Uterus (tissue), 4 donors: ENCODE measurements at places on chromosomes 5 and 9. TPM values are rescaled to one million over a fixed set of nuclear protein-coding genes. Genes with fewer than 3 reads are reported as not detected.

NIPAL4 gene
- total RNA-seq, result not detected

TEK gene
- total RNA-seq, result 38.2 TPM

HNRNPA0 gene
- total RNA-seq, result 35.6 TPM

CDKN2B-AS1 gene
- not detected for total RNA-seq

ERAP2 gene
- 20.3 TPM for total RNA-seq

HK3 gene
- 6.9 TPM for total RNA-seq

ANKRD31 gene
- total RNA-seq, result not detected

DENND4C gene
- total RNA-seq, result 157 TPM

SMIM33 gene
- not detected for total RNA-seq

ACSL6 gene
- 0.18 TPM for total RNA-seq

IL4 gene
- not detected for total RNA-seq

GTF2H2 gene
- total RNA-seq, result 44.4 TPM

PDLIM7 gene
- 543 TPM for total RNA-seq

SUSD3 gene
- total RNA-seq, result 13.8 TPM

GABRP gene
- not detected for total RNA-seq

STING1 gene
- total RNA-seq, result 90.1 TPM

FABP6 gene
- total RNA-seq, result 0.59 TPM

GRCh38 chr9:94885854-94886447, 159.5 kb downstream of the AOPEP start:
- DNase-seq, result no peak

GRCh38 chr5:9094582-9094981, 451.3 kb downstream of the SEMA5A start:
- no peak for DNase-seq

DNA sequence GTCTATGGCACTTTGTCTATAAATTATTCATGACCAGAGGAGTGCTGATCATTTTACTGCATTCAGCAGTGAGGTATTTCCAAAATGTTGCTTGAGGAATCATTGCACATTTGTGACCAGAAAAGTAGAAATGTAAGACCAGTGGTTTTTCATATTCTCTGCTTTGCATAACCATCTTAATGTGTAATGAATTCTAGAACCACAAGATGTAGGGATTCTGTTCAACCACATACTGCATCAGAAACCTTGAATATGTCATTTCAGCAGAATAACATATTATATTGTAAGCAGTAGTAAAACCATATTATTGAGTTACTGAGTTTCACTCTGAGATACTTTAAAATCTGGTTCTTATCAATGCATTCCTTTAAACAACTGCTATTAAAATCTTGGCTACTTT, 1243.4 kb downstream of the MAT2B start:
- no peak for DNase-seq

- no peak for DNase-seq
Observed at GRCh38 chr5:95725937-95726810, 5.0 kb upstream of the RHOBTB3 start.

- no peak for DNase-seq
Observed at GRCh38 chr9:23123048-23123632, 676.5 kb downstream of the DMRTA1 start.

DNA sequence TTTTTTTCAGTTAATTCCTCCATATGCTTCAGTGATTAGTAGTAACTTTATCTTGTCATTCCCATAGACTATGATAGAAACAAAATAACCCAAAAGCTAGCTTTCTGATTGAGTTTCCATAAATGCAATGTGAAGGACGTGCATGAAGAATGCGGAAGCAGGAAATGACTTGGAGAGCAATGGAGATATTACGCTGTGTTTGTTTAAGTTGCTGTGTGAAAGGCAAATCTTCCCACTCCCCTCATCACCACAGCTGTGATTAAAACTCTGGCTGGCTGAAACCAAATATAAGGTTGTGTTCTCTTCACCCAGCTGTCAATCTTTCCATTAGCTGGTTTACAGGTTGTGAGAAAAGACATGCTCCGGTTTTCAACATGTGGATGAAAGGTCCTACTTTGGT, 83.9 kb downstream of the NR2F1-AS1 start:
- DNase-seq, result no peak

DNA sequence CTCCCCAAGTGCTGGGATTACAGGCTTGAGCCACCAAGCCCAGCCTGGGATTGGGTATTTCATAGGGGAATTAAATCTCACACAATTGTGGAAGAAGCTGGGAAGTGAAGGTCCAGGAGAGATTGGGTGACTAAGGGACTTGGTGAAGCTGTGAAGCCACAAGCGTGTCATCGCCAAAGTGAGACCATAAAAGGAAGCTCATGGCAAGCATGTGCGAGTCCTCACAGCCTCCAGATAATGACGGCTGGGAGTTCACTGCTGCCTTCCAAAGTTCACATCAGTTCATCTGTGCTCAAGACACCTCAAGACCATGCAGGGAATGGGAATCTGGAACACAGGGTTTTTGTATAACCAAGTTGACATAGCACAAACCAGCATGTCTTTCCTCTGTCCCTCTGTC, 210.6 kb downstream of the MARCHF11 start:
- no peak for DNase-seq

GRCh38 chr5:30041291-30041690, 1152.2 kb upstream of the CDH6 start:
- no peak for DNase-seq

- DNase-seq, result no peak
Observed at GRCh38 chr5:90274216-90274615, 135.3 kb downstream of the CETN3 start.

- DNase-seq, result no peak
Observed at GRCh38 chr9:112743216-112743836, 7.2 kb upstream of the SNX30 start.

- no peak for DNase-seq
Observed at GRCh38 chr9:3900673-3901318, 375.0 kb upstream of the RFX3 start.

DNA sequence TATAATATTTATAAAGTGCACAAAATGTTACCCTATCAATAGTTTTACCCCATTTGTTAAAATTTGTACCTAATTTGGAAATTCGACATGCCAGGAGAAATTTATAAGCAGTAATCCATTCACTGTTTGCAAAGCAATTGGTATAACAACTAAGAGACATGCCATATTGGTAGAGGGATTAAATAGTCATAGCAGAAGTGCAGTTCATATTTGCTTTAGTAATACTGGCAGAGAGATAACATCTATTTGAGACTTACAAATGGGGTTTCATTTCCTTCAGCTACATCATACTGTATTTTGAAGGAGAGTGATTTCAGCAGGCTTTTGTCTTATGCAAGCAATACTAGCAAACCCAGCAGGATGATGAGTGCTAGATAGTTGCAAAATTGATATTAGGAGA, 610.4 kb upstream of the CDH10 start:
- DNase-seq, result no peak

DNA sequence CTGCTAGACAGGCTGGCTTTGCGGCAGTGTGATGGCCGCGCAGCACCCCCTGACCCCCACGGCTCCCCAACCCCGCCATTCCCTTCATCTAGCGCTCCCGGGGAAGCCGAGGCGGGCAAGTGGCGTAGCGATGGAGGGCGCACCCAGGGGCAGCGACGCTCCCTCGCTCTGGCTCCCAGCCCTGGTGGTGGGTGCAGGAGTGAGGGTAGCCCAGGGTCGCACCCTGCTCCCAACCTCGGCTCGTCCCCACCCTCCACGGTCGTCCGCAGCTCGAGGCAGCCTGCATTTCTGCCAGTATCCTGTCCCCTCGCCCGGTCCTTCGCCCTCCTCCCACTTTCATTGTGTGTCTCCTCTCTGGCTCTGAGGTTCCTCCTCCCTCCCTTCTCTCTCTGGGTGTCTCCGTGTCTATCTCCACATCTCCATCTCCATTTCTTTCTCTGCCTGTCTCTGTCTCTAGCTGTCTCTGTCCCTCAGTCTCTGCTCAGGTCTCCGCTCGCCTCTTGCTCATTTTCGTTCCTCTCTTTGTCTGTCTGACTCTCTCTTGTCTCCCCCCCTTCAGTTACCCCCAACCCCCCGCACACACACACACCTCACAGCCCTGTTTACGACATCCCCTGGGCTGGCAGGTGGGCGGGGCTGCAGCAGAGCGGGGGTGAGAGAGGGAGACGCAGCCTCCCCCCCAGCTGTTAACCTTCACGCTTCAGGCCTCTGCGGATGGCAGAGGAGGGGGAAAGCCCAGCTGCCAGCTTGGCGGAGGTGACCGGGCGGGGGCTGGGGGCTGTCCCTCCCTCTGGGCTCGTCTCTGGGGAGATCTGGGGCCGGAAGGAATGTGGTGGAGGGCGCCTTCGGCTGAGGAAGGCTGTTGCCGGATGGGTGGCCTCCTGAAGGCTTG, 48.7 kb upstream of the PSD2 start:
- no peak for DNase-seq

DNA sequence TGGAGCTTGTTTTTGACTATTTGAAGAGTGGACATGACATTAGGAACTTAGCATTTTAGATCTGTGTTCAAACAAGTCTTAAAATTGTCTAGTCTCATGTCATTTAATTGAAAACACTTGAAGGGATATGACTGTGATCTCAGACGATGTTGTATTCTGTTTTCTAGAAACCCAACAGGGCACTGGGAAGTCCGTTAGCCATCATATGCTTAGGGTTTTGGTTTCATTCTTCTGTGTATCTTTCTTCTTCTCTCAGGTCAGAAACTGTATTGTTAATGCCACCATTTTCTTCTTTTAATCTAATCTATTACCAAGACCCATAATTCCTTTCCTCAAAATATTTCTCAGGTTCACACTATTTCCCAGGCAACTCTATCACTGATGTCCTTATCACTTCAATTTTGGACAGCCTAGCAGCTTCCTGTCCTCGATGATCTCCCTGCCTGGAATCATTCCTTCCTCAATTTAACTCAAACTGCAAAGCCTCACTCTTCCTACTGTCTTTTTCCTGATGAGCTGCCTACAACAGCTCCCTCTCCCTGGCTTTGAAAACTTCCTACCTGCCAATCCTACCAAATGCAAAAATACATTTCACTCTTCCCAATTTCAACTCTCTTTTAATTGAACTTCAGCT, 77.7 kb downstream of the MEF2C start:
- no peak for DNase-seq

DNA sequence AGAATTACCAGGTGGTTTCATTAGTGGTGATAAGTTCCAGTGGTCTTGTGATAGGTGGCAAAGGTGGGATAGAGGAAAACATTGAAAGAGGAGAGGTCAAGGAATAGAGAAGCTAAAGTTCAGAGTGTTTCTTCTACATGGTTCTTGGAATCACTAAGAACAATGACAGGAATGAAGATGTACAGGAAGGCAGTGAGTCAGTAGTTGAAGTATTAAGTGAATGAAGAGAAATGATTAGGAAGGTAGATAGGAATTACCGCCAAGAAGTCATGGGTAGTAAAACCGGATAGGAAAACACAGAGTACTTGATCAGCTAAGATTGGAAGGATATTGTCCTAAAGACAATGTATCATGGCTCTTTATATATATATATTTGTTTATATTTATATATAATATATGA, 37.9 kb upstream of the RASA1 start:
- DNase-seq, result no peak

DNA sequence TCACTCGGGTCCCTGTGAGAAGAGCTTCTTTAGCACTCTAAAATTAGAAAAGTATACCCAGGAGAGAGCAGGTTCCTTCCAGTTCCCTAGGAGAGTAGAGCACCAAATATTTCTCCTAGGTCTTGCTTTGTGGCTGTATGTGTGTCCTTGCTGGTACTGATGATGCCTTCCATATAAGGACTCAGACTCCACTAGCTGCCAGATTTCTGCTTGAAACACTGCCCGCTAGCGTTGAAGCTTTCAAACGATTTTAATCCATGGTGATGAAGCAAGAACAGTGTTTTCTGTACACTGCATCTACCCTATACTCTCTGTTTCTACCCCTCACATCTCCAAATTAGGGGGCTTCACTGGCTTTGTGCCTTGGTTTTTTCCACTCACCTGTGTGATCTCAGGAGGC, 2.4 kb upstream of the SMC2 start:
- peak; percentile 21 for DNase-seq

- DNase-seq, result no peak
Observed at GRCh38 chr5:103693517-103693916, 130.9 kb upstream of the NUDT12 start.

- DNase-seq, result no peak
Observed at GRCh38 chr5:75365740-75366139, 28.7 kb downstream of the HMGCR start.

GRCh38 chr9:27125030-27125429, 16.0 kb downstream of the TEK start:
- DNase-seq, result peak; percentile 65

GRCh38 chr9:131190191-131190590, 64.8 kb downstream of the NUP214 start:
- DNase-seq, result no peak

DNA sequence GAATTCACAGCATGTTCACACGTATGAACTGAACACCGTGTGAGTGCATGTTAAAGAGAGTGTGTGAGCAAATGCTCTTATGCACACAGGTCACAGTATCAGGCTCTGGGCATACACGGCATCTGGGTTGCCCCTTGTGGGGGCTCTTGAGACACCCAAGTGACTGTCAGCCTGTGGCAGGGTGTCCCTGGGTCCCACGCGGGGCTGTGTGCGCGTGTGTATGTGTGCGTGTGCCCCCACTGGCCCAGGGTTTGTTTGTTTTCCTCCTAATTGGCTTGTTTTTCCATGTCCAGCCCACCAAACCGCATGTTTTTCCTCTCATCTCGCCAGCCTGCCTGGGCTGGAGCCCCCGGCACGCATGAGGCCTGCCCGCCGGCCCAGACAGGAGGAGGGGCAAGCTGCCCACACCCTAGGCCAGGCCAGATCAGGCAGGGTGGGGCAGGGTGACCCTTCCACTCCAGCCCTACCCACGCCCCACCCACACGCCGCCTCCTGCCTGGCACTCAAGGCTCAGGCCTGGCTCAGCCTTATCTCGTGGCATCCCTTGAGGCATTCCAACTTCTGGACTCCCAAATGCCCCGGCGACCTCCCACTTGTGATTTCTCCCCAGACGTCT, 28.8 kb downstream of the CNTFR start:
- no peak for DNase-seq

- peak; percentile 59 for DNase-seq
Observed at GRCh38 chr9:33852216-33852826, 35.4 kb downstream of the UBE2R2 start.

DNA sequence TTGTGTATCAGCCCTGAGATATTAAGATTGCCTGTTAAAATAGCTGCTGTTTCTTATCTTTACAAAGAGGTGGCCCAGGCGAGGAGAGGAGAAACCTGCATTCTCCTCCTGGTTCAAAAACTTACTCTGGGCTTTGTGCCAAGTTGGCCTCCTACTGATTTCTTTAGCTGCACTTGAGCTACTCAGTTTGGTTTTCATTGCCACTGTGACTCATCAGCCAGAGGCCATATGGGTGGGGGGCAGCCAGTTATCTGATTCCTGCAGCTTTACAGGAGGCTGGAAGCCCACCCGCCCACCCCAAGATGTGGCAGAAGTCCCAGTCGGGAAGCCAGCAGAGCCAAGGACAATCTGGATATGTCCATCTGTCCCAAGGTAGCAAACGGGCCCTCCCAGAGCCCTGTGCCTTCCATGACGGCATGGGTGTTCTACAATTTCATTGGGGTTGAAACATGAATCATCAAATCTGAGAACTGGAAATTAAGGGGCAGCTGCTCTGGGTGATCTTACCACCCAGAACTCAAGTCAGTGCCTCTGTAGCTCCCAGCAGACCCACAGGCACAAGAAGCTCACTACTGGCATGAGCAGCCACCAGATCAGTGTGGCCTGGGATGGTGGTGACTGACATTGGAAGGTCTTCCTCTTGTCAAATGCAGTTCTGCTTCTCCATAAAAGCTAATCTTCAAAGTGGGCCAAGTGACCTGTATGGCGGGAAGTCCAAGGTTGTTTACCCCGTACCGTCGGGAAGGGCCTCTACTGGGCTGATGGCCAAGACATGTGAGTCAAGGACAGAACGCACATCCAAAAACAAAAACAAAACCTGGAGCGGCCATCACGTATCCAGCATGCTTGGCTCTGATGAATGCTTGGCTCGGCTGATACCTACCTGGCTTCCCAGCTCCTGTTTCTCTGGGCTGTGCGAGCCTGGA, 15.6 kb downstream of the FCN2 start:
- peak; percentile 78 for DNase-seq
